Activated naive CD8-positive, alpha-beta T cell treated with anti-CD3 and anti-CD28 coated beads, Interleukin-2, amount 50 U/mL, for 24 hours (primary cell): ENCODE measurements at places on chromosomes 2 and 18.

DNA sequence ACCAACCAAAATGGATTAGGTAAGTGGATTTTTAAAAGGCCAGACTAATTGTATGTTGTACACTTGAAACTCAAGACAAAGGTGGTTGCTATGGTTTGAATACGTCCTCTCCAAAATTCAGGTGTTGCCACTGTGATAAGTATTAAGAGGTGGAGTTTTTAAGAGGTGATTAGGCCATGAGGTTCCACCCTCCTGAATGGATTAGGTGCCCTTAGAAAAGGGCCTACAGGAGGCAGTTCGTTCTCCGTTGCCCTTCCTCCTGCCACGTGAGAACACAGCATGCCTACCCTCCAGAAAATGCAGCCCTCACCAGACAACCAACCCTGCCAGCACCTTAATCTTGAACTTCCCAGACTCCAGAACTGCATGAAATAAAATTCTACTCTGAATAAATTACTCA, 51.2 kb downstream of the CHMP3 start:
- H3K36me3 ChIP-seq, result peaks cover 24% of the 10 kb centered on the region
- no peaks in the 10 kb centered on the region for H3K27me3 ChIP-seq
- peaks cover 3% of the 10 kb centered on the region for H3K4me1 ChIP-seq
- no peak overlapping the region for H3K27ac ChIP-seq
- H3K4me3 ChIP-seq, result no peak overlapping the region
- DNase-seq, result no peak

GRCh38 chr18:34322365-34323289, 97.9 kb upstream of the NOL4 start:
- no peak overlapping the region for H3K4me3 ChIP-seq
- DNase-seq, result peak; percentile 4
- no peaks in the 10 kb centered on the region for H3K36me3 ChIP-seq
- H3K27me3 ChIP-seq, result no peaks in the 10 kb centered on the region
- H3K27ac ChIP-seq, result no peak overlapping the region

DNA sequence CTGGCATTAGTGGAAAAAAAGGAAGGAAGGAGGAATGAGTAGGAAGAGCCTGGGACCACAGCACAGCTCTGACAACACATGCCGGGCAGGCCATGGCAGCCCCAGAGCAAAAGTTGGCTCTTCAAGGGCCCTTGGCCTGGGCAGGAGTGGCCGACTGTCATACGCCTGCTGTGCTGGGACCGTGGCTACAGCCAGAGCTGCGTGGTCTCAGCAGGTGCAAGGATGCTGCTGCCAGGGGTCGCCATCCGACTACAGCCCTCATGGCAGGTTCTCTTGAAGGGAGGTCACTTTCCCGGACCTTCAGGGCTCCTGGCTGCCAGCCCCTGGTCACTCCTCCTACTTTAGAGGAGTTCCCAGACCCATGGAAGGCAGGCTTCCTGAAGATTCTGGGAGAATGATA, 109.9 kb downstream of the ARL4C start:
- H3K4me1 ChIP-seq, result peaks cover 12% of the 10 kb centered on the region
- no peak for DNase-seq
- no peaks in the 10 kb centered on the region for H3K27me3 ChIP-seq
- no peak overlapping the region for H3K27ac ChIP-seq
- H3K36me3 ChIP-seq, result no peaks in the 10 kb centered on the region

DNA sequence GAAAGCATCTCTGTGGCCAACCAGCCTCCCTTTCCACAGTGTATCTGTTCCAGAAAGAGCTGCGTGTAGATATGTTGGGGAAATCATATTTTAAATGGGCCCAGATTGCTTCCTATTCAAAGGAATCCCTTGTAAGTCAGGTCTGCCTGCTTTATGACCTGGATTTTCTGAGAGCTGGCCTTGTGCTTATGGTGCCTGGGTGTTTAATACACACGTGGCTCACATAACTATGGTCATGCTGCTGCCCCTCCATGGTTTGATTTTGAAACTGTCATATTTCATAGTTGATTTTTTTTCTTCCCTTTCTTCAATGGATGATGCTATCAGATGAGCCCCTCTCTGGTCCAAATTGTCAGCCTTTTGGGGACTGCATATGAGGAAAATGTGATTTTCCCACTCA, 111.5 kb upstream of the CNGA3 start:
- peaks cover 21% of the 10 kb centered on the region for H3K27me3 ChIP-seq
- no peaks in the 10 kb centered on the region for H3K36me3 ChIP-seq
- no peak for DNase-seq
- H3K4me3 ChIP-seq, result no peak overlapping the region

DNA sequence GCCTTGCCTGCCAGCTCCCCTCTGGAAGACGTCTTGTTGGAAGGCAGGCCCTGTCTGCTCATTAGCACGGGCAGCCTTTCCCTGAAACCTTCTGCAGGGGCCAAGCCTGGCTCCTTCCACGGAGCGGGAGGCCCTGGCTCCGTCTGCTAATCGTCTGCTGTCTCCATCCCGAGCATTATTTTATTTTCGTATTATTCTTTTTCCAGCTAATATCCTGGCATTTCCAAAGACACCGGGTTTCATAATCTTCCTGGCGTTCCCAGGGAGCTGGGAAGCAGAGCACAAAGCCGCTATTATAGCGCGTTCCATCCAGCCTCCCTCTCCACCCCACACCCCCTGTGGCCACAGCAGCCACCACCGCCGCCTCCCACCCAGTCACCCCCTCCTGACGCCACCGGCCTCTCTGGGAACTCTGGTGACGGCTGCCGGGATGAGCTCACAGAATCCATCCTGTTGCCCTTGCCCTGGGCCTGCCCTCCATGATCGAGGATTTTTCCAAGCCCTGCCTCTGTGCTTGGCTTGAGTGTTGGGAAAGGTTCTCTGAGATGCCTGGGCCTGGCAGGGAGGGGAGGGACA, 125.5 kb downstream of the DYSF start:
- no peak for DNase-seq
- no peak overlapping the region for H3K4me3 ChIP-seq
- no peak overlapping the region for H3K27ac ChIP-seq
- no peaks in the 10 kb centered on the region for H3K27me3 ChIP-seq
- H3K36me3 ChIP-seq, result no peaks in the 10 kb centered on the region

GRCh38 chr18:33716061-33716683, 138.2 kb downstream of the ASXL3 start:
- H3K4me1 ChIP-seq, result no peaks in the 10 kb centered on the region
- no peak overlapping the region for H3K27ac ChIP-seq
- H3K27me3 ChIP-seq, result no peaks in the 10 kb centered on the region
- DNase-seq, result no peak

DNA sequence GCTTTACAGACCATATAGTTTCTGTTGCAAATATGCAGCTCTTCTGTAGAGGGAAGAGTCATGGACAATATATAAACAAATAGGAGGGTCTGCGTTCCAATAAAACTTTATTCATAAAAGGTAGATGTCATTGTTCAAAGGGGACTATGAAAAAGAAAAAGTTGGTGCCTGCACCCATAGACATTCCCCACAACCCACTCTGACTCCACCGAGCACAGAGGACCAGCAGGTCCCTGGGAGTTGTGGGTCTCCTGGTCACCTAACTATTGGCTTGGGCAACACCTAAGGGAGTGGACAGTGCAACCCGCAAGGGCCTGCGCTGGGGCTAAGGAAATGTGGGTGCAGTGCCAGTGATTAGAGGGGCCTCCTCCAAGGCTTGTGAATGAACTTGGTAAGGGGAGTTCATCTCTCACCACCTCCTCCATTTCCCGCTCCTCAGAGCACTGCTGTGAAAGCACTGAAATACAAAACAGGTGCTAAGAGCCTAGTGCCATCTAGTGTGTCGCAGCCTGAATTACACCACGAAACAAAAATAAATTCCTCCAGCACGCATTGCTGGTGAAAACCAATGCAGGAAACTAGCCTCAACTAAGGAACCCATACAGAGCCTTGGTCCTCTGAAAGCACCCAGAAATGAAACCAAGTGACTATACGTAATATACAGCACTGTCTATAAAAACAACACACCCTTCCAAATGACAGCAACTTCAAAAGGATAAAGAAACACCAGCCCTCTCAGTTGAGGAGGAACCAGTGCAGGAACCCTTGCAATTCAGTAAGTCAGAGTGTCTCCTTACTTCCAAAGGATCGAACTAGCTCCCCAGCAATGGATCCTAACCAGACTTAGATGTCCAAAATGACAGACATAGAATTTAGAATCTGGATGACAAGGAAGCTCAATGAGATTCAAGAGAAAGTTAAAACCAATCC, 166.6 kb downstream of the RNF144A start:
- no peaks in the 10 kb centered on the region for H3K27me3 ChIP-seq
- H3K4me3 ChIP-seq, result no peak overlapping the region
- no peaks in the 10 kb centered on the region for H3K4me1 ChIP-seq

GRCh38 chr2:23009545-23010149, 375.3 kb upstream of the KLHL29 start:
- H3K4me1 ChIP-seq, result no peaks in the 10 kb centered on the region
- H3K36me3 ChIP-seq, result no peaks in the 10 kb centered on the region
- no peak for DNase-seq

DNA sequence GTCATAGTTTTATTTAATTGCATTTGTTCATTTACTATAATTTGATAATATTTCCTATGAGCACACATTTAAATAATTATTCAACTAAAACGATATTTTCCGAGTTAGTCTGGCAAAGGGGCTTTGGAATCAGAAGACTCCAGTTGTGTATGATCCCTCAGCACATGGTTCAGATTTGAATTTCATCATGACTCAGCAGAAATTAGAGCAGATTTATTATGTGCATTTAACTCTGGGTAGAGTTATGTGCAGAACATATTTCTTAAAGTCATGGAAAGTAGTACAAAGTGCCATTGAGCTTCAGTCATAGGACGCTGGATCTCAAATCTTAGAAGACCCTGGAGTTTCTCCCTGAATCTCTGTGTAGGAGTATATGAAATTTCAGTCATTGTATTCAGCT, 106.7 kb downstream of the ADCYAP1 start:
- H3K27me3 ChIP-seq, result no peaks in the 10 kb centered on the region
- H3K4me1 ChIP-seq, result no peaks in the 10 kb centered on the region
- no peak for DNase-seq
- no peak overlapping the region for H3K4me3 ChIP-seq
- H3K36me3 ChIP-seq, result no peaks in the 10 kb centered on the region

GRCh38 chr2:1740716-1741589, 3.4 kb downstream of the PXDN start:
- no peak for DNase-seq
- peaks cover 25% of the 10 kb centered on the region for H3K27me3 ChIP-seq
- H3K27ac ChIP-seq, result no peak overlapping the region
- H3K4me1 ChIP-seq, result peaks cover 8% of the 10 kb centered on the region
- no peak overlapping the region for H3K4me3 ChIP-seq

- no peak for DNase-seq
- no peaks in the 10 kb centered on the region for H3K27me3 ChIP-seq
- no peaks in the 10 kb centered on the region for H3K4me1 ChIP-seq
- H3K27ac ChIP-seq, result no peak overlapping the region
These were observed 35.5 kb downstream of the SDC1 start for GRCh38 chr2:20189299-20189931.

DNA sequence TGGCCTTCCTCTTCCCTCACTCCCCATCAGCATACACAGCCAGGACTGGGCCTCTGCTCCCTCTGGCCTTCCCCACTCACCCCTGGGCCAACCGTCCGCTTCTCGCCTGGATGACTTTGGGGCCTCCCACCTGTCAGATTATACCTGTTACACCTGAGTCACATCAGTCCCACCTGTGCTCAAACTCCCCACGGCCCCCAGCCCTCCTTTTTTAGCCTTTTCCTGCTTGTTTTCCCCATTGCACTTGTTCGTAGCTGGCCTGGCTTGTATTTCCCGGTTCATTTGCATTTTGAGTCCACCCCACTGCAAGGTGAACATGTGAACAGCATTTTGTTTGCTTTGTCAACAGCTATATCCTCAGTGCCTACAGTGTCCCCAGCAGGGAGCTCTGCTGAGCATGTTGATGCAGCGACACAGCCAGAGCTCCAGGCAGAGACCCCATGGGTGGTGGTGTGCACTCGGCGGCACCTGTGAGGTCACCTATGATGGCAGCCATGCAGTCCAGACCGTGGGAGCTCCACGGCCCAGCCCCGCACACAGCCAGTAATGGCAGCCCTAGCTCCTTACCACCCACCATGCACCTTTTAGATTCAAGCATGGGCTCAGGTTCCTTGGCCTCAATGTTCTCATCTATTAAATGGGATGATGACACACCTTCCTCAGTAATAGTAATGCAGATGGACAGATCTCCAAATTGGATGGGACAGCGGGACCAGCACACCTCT, 276.4 kb upstream of the HS6ST1 start:
- DNase-seq, result no peak
- no peak overlapping the region for H3K27ac ChIP-seq
- no peak overlapping the region for H3K4me3 ChIP-seq
- no peaks in the 10 kb centered on the region for H3K36me3 ChIP-seq
- H3K27me3 ChIP-seq, result no peaks in the 10 kb centered on the region

GRCh38 chr2:198757069-198757468, 700.7 kb downstream of the SATB2 start:
- no peaks in the 10 kb centered on the region for H3K27me3 ChIP-seq
- H3K27ac ChIP-seq, result no peak overlapping the region
- DNase-seq, result no peak

DNA sequence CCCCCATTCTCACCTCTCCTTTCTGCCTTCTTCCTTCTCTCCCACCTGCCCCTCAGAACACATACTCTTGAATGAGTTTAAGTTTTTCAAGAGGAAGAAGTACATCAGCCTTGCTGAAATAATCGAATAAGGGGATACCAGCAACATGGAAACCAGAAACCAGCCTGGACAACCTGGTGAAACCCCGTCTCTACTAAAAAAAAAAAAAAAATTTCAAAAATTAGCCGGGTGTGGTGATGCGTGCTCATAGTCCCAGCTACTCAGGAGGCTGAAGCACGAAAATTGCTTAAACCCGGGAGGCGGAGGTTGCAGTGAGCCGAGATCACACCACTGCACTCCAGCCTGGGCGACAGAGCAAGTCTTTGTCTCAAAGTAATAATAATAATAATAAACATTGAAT, 75.0 kb upstream of the SLC1A4 start:
- DNase-seq, result no peak
- H3K27me3 ChIP-seq, result no peaks in the 10 kb centered on the region
- no peaks in the 10 kb centered on the region for H3K36me3 ChIP-seq
- peaks cover 24% of the 10 kb centered on the region for H3K4me1 ChIP-seq
- no peak overlapping the region for H3K4me3 ChIP-seq
- no peak overlapping the region for H3K27ac ChIP-seq

- no peaks in the 10 kb centered on the region for H3K4me1 ChIP-seq
- no peak overlapping the region for H3K27ac ChIP-seq
- H3K4me3 ChIP-seq, result no peak overlapping the region
- no peaks in the 10 kb centered on the region for H3K27me3 ChIP-seq
- H3K36me3 ChIP-seq, result peaks cover 6% of the 10 kb centered on the region
These were observed 10.6 kb upstream of the IHH start for GRCh38 chr2:219071131-219071816.

DNA sequence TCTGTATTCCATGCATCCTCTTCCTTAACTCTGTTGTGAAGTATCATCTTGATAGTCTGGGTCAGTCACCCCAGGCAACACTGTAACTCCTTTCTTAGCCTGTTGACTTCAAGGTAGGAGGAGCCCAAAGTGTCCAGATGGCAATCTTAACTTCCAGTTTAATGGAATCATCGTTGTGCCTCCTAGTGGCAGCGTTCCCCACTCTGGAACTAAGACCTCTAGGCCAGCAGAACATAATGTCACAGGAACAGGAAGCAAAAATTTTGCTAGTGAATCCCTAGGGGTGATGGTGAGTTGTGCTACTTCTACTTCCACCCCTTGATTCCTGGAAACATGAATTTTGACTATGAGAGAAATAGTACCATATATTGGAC, 11.7 kb downstream of the SGPP2 start:
- peaks cover 1% of the 10 kb centered on the region for H3K27me3 ChIP-seq
- DNase-seq, result no peak
- H3K4me3 ChIP-seq, result no peak overlapping the region
- peaks cover 5% of the 10 kb centered on the region for H3K4me1 ChIP-seq
- no peaks in the 10 kb centered on the region for H3K36me3 ChIP-seq
- H3K27ac ChIP-seq, result no peak overlapping the region

- no peak for DNase-seq
- no peak overlapping the region for H3K4me3 ChIP-seq
- no peak overlapping the region for H3K27ac ChIP-seq
- H3K4me1 ChIP-seq, result peaks cover 3% of the 10 kb centered on the region
These were observed 9.2 kb downstream of the IMPA2 start for GRCh38 chr18:11990539-11990938.
